Urothelium cell line (cell line): ENCODE measurements at places on chromosomes 5 and 9.

DNA sequence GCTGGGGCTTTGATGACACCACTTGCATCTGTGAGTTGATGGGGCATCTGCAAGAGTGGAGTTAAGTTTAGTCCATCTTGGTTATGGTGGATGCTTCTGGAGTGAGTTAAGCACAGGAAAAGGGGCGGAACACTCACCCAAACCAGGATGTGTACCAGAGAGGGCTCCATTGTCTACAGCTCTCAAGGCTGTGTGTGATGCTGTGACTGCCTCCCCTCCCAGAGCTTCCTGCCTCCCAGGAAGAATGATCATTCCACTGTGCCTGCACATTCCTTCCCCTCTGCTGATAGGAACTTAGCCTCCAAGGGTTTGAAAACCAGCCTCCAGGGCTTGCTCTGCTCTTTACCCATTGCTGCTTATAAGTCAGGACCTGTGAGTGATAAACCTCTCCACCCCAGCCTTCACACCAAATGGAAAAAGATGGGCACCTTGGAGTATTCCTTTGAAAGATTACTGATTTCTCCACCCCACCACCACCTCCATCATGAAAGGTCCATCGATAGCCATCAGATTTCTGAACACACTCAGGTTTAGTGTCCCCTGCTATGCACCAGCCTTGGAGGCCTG, 160.1 kb upstream of the SPRY4 start:
- no peak for DNase-seq

DNA sequence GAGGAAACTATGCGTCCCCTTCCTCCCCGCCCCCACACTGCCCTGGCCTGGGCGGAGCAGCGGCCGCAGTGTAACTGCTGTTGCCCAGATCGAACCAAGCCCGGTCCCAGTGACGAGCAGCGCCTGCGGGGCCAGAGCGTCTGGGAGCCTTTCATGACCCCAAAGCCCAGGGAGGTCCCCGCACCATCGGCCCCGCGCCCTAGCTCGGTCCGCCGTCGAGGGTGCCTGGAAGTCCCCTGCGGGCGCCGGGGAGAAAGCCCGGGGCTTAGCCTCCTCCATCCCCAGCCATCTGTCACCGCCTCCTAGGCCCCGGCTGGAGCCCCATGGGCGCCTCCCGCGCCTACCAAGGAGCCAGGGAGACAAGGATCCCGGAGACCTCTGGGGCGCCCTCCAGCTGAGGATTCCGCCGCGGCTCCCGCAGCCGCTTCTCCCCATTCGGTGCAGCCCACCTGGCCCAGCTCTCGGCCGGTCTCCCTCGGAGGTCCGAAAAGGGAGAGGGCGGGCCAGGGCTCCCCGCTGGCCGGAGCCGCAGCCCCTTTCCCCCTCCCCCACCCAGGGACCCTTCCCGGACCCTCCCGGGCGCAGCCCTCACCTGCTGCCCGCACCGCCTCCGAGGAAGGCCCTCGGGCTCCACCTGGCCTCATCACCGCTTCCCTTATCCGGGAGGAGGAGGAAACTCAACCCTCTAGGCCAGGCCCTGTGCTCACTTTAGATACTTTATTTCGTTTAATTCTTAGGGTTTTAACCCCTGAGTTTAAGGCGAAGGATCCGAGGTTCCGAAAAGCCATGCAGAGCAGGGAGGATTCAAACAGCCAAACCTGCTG, 45.6 kb downstream of the APTX start:
- no peak for DNase-seq

GRCh38 chr5:178231539-178232123, 971 bp downstream of the PHYKPL start:
- no peak for DNase-seq

DNA sequence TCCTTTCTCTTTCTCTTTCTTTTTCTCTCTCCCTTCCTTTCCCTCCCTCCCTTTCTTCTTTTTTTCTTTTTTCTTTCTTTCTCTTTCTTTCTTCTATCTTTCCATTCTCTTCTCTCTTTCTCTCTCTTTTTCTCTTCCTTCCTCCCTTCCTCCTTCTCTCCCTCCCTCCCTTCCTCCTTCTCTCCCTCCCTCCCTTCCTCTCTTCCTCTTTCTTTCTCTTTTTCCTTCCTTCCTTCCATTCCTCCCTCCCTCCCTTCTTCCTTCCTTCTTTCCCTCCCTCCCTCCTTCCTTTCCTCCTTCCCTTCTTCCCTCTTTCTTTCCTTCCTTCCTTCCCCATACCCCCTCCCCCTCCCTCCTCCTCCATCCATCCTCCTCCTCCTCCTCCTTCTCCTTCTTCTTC, 243.3 kb upstream of the CTNND2 start:
- DNase-seq, result no peak

DNA sequence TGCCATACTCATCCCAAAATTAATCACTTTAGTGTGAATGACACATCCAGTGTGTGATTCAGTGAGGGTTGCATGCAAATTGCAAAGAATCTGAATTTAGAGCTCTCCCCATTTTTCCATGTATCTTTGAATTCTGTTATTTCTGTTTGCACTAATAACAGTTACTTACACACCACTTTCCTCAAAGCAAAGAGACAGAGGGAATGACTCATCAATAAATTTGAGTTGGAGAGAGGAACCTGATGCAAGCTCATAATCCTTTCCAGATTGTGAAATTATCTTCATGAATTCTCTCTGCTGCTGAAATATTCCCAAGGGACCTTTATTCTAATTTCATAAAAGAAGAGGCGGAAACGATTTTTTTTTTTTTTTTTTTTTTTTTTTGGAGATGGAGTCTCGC, 204.8 kb downstream of the CDH9 start:
- no peak for DNase-seq

- DNase-seq, result no peak
These were observed 1.7 kb upstream of the PTGDS start for GRCh38 chr9:136975644-136976043.

DNA sequence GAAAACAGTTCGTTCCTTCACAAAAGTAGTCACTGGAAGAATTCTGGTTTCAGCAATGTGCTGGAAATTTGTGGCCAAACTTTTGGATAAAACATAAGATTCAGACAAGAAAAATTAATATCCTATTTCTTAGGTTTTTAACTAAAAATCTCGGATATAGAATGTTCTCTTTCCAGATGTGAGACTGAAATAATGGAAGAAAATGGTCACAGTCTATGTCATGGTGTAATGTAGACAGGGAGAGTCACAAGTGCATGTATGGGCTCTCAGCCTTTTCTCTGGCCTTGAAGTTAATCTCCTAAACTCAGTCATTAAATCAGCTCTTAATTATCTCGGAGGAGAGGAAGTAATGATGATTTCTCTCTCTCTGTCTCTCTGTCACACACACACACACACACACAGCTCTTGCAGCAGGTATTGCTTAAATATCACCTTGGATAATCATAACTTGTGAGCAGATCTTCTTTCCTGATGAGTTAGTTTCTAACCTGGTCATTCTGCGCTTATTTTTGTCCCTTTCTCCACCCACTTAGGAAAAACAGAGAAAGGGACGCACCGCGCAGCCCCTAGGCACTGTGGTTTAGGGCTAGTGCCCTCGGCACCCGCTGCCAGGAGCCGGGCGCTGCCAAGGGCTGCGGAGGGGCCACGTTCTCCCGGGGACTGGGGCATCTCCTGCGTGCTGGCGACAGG, 672 bp upstream of the ITGA2 start:
- no peak for DNase-seq

GRCh38 chr5:73222173-73222572, 49.2 kb downstream of the TMEM174 start:
- DNase-seq, result no peak

- DNase-seq, result no peak
These were observed 14.7 kb upstream of the NOTCH1 start for GRCh38 chr9:136560586-136560985.

DNA sequence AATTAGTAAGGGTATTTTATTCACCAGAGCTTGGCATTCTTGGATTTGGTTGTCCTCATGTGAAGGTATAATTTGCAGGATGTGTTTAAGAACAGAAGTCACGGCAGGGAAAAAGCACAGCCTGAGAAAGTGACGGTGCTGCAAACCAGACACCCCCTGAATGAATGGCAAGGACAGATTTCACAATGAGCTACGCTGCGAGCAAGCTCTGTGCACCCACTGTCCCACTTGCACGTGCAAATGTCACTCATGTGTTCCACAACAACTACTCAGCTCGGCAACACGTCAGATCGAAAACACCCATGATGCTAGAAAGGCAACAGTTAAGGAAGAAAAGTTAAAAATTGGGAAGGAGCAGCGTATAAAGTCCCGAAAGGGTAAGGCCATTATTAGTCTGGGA, 168.9 kb downstream of the ROR2 start:
- DNase-seq, result no peak

DNA sequence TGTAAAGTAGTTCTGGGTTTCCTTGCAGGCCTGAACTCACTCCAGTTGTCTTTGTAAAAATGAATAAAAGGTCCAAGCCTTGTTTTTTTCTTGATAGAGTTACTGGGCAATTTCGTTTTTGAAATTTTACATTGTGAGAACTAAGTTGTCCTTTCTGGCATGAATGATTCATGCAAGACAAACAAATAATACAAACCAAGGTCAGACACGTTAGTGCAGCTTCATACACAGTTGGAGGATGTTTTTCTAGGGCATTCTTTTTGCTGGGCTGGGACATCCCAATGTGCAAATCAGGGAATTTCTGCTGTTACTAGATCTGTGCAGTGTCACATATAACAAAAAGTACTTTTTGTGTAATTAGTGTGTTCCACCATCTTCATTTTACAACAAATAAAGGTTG, 96.0 kb downstream of the MEGF10 start:
- no peak for DNase-seq

DNA sequence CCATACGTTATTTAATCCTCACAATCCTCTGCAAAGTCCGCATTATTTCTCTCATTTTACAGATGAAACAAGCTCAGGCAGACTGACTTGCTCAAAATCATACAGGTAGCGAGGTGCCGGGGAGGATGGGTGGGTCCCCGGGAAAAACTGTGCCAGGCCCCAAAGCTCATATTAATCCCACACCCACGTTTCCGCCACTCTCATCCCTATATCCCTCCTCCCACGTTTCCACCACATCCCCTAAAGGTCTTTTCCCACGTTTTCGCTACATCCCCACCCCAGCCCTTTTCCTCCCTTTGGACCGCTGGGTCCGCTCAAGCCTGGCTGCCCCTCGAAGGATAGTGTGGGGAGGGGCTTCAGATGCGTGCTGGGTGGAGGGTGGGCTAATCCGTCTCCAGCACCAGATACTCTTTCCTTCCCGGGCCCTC, 434 bp upstream of the FSD1L start:
- DNase-seq, result peak; percentile 16

DNA sequence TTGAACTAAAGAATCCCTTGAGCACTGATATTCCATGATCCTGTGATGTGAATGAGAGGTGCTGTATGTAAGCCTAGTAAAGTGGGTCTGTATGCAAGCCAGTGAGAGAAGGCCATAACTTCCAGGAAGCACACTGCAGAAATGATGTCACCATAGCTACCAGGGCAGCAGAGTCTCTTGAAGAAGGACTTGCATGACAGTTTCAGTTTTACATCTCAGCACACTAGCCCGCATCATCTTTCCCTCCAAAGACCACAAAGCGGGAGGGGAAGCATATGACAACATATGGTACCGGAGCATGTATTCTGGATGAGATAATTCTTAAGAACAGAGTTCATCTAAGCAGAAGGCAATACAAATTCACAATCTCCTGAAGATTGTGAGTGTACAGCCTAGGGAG, 37.6 kb upstream of the MAST4 start:
- no peak for DNase-seq

DNA sequence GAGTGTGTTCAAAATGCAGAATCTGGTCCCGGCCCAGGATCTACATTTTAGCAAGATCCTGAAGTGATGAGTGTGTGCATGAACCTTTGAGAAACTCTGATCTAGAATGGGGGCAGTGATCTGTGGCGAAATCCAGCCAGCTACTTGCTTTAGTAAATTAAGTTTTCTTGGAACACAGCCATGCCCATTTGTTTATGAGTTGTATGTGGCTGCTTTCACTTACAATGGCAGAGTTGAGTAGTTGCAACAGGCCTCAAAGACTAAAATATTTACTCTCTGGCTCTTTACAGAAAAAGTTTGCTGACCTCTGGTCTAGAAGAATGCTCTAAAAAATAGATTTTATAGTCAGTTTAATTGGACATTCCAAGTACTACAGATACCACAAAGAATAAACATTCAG, 588.3 kb downstream of the BNC2 start:
- DNase-seq, result no peak
